ENCODE measurements at places on chromosomes 3 and 15.
A peak's percentile ranks its signal among the peaks of the same experiment; 100 is the strongest.

DNA sequence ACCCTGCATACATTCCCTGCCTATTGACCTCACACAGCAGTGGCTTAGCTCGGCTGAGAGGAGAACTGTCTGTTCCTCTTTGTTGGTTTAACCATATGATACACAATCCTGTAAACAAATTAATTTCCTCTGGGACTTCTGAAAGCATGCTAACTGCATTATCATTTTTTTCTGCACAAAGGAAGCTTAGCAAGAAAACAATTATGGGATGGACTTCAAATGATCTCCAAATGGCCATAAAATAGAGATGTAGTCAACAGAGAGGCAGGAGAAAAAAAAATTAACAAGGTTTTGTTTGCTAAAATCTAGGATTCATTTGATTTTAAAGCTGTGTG lies 14.4 kb upstream of the TMC3 start:
- DNase-seq, result no peak

DNA sequence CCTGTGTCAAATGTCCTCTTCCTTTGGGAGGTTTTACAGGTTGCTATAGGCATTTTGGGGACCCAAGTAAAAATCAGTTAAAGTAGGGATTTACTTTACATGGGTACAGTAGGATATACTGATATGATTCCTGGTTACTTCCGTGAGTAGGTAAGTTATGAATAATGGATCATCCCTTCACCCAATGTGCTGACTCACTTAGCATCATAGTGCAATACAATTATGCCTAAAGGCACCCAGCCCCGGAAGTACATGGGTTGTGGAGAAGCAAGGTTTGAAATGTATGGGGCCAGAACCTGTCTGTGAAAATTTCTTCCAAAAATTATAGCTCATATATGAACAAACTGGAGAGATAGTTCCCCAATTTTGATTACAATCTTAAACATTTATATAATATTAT lies 64.0 kb downstream of the GLB1 start:
- no peak for DNase-seq

DNA sequence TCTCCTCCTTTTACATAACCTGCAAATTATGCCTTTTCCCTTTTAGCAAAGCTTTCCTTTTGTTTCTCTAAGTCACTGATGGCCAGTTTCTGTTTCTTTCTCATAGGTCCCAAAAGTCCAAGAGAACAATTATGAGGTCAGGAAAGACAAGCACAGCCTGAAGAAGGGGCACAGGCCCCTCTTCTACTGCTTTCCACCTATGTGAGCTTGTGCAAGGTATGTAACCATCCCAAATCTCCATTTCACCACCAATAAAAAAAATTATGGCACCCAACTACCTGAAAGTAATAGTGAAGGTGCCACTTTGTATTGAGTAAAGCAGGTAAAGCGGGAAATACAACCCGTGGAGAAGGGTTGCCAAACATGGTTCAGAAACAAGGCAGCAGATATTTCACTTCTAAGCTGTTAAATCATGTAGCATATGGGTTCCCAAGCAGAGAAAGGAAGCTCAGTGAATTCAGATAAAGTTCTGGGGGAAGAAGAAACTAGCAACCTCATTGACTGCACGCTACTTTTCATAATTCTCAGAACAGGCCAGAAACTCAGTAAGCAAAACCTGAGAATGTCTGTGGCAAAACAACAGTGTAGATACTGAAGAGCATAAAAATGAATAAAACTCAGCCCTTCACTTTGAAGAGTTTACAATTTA lies 4.2 kb downstream of the PLOD2 start:
- no peak for DNase-seq

DNA sequence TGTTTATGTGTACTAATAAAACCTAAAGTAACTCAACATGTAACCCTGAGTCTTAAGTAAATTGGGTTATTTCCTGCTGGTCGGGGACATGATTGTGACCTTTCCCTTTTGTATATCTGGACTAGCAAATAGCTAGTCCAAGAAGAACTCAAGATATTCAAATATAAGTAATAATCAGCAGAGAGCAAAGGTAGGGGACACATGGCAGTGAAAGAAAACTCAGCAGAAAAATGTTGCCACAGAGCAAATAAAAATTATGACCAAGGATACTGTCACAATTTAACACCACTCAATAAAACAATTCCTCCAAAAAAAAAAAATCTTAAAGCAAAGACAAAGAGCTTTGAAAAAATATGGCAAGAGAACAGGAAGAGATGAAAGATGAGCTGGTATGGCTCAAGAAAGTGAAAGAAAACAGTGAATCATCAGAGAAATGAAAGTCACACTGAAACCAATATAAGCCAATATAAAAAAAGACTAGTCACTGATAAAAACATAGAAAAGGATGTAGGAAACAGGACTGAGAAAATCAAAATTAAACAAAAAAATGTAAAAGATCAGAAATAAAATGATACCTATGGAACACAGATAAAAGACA lies 43.4 kb downstream of the HLTF start:
- DNase-seq, result peak; percentile 8

DNA sequence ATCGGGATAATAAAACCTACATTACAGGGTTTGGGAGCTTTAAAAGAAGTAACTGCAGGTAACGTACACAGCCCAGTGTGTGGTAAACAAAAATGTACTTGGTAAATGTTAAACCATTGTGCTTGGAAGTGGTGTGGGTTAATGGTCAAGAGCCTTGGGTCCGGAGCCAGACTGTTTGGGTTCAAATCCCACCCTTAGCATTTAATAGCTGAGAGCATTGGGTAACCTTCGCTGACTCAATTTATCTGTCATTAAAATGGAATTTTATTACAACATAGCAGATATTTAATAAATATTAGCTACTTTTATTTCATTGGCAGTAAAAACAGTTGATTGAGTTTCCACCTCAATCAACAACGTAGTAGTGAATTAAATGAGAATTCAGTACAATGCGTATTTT lies 1.5 kb downstream of the FSTL1 start:
- no peak for DNase-seq

DNA sequence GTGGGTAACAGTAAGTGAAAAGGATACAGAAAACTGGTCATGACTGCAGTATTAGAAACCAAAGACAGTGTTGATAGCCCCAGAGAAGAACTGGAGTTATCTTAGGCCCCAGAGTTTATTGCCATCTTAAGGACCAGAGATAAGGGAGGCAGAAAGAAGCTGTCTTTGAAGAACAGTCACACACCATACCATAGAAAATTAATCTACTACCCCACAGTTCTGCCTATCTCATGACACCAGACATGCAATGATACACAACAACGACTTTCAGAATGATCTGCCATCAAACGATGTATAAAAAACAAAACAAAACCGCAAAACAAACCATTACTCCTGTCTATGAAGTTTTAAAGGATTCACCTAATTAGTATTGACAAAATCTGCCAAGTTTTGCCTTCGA lies 9.6 kb downstream of the CPOX start:
- DNase-seq, result no peak

GRCh38 chr3:189186101-189186500 lies 14.3 kb downstream of the TPRG1 start:
- DNase-seq, result no peak

- DNase-seq, result no peak
Observed at GRCh38 chr15:74109713-74110112, 20.7 kb upstream of the ISLR2 start.

DNA sequence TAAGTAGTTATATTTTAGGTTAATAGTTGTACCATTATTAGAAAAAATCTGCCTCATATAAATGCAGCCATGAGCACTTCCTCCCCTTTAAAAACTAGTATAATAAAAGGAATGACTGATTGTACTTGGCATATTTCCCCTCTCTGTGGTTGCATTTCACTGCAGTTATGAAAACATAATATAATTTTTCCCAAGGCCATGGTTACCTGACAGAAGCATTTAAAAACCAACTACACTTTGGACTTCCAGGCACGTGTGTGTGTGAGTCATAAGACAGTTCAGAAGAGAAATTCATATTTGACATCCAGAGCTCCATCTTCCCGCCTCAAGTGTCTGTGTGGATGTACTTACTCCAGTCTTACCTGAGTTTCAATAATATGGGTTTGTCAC lies 828.2 kb upstream of the CFAP20DC start:
- DNase-seq, result no peak

- no peak for DNase-seq
Observed at GRCh38 chr3:167913219-167913835, 177.8 kb downstream of the SERPINI1 start.

All from GM18507 (cell line).